Immature natural killer cell (primary cell): ENCODE measurements at places on chromosomes 2 and 18. TPM values are rescaled to one million over a fixed set of nuclear protein-coding genes. Genes with fewer than 3 reads are reported as not detected.

The UGT1A6 gene
- not detected for polyA plus RNA-seq

The CRYGC gene
- polyA plus RNA-seq: not detected

The CD8B2 gene
- 0.43 TPM for polyA plus RNA-seq

The UGT1A1 gene
- not detected for polyA plus RNA-seq

The ANKMY1 gene
- polyA plus RNA-seq: 5.6 TPM

The ACVR1C gene
- not detected for polyA plus RNA-seq

The UGT1A5 gene
- not detected for polyA plus RNA-seq

The IRS1 gene
- not detected for polyA plus RNA-seq

The CYRIA gene
- polyA plus RNA-seq: 24.0 TPM

The SPATA3 gene
- polyA plus RNA-seq: not detected

The TEX44 gene
- polyA plus RNA-seq: not detected

The SPDYA gene
- polyA plus RNA-seq: not detected

The CCBE1 gene
- 0.03 TPM for polyA plus RNA-seq

The ACKR3 gene
- polyA plus RNA-seq: 5.9 TPM

The TMEM178A gene
- not detected for polyA plus RNA-seq

The CXCR1 gene
- polyA plus RNA-seq: 13.0 TPM

The MAPRE3 gene
- 1.9 TPM for polyA plus RNA-seq

The ZNF521 gene
- polyA plus RNA-seq: not detected

The CTAGE1 gene
- polyA plus RNA-seq: not detected

The CIB4 gene
- polyA plus RNA-seq: not detected

The PLEKHH2 gene
- not detected for polyA plus RNA-seq

The TXNDC2 gene
- not detected for polyA plus RNA-seq

The SCLY gene
- 12.1 TPM for polyA plus RNA-seq

The LOXHD1 gene
- 0.07 TPM for polyA plus RNA-seq

The CYP27C1 gene
- polyA plus RNA-seq: not detected

The CYP26B1 gene
- polyA plus RNA-seq: not detected

The ATOH8 gene
- not detected for polyA plus RNA-seq

The AKAIN1 gene
- polyA plus RNA-seq: not detected

The MEP1B gene
- not detected for polyA plus RNA-seq

The CSRNP3 gene
- not detected for polyA plus RNA-seq

The OR6B2 gene
- polyA plus RNA-seq: not detected
